ENCODE measurements at places on chromosomes 6 and 20. TPM values are rescaled to one million over a fixed set of nuclear protein-coding genes. Genes with fewer than 3 reads are reported as not detected.

C20orf202 gene
- total RNA-seq: not detected

DPM1 gene
- total RNA-seq: 43.3 TPM

RBM24 gene
- 1.4 TPM for total RNA-seq

TINAG gene
- total RNA-seq: not detected

HLA-DRB1 gene
- total RNA-seq: 1.1 TPM

LY6G6F gene
- not detected for total RNA-seq

MAVS gene
- total RNA-seq: 32.1 TPM

GRCh38 chr6:47709160-47709559, 10.8 kb downstream of the ADGRF4 start:
- no peaks in the 10 kb centered on the region for H3K36me3 ChIP-seq
- H3K4me1 ChIP-seq: no peaks in the 10 kb centered on the region
- H3K4me3 ChIP-seq: no peak overlapping the region
- no peaks in the 10 kb centered on the region for H3K27me3 ChIP-seq
- no peak for DNase-seq
- no peak overlapping the region for H3K27ac ChIP-seq

DNA sequence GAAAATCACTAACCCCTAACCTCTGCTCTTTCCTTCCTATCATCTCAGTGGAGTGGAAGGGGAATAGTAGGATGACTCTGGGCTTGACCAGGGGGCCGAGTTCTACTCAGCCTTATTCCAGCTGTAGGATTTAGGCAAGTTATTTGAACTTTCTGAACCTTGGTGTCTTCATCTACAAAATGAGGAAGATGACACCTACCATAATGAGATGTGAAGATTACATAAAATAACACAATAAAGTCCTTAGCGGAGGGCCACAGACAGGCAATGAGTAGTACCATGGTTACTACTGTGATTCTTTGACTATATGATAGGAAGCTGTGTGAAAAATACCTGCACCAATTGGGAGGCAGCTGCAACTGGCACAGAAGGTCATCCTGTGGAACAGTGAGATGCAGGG, 53.6 kb upstream of the PIM1 start:
- no peak overlapping the region for H3K27ac ChIP-seq
- no peaks in the 10 kb centered on the region for H3K36me3 ChIP-seq

DNA sequence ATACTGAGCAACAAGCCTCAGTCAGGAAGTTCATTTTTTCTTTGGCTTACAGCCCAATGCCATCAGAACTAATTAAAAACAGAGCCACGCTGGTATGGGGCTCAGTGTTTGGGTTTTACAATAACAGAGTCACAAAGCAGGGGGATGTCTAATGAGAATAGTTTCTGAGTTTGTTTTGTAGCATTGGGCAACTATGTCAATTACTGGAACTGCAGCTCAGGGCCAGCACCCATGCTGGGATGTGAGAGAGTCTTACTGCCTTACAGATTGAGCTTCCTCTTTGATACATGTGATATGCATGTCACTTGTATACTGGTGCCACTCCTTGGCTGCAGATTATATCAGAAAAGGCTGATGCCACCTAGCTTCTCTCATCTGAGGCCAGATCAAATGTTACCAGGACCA, 117.6 kb downstream of the TFAP2B start:
- H3K4me1 ChIP-seq: no peaks in the 10 kb centered on the region
- no peak for DNase-seq
- H3K36me3 ChIP-seq: no peaks in the 10 kb centered on the region
- H3K27ac ChIP-seq: no peak overlapping the region
- no peaks in the 10 kb centered on the region for H3K27me3 ChIP-seq

DNA sequence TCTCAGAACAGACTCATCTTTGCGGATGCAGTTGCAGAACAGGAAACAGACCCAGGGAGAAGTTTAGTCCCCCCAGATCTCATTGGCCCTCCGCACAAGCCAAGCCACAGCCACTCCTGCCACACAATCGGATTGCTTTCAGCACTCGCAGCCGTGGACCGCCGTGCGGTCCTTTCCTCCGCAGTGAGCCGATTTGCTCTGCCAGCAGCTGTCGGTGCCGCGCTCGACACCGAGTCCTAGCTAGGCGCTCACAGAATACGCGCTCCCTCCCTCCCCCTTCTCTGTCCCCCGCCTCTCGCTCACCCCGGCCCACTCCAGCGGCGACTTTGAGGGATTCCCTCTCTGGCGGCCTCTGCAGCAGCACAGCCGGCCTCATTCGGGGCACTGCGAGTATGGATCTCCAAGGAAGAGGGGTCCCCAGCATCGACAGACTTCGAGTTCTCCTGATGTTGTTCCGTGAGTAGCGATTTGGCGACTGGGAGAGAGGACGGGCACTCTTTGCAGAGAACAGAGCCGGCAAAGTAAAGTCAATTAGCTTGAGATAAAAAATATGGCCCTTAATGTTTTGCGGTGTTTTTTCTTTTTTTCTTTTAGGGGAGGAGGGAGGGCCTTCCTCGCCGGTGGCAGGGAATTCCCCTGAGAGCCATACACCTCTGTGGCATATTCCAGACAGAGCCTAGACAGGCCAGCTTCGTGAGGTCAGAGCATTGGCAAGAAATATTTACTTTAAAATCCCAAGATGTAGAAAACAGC, at the start of gene LAMP5:
Gene LAMP5, plus strand, starts transcription at position 130 of the 753 bp plus-strand sequence. Its CDS starts 263 bp downstream, at position 393.
- peak within 1 kb of the TSS; percentile 53 for H3K4me3 ChIP-seq
- DNase-seq: peak; percentile 87
- no peak within 1 kb of the TSS for H3K27ac ChIP-seq
- peaks cover 6% of the 10 kb centered on the region for H3K4me1 ChIP-seq
- H3K36me3 ChIP-seq: no peaks in the 10 kb centered on the region

- no peak overlapping the region for H3K27ac ChIP-seq
- H3K36me3 ChIP-seq: peaks cover 22% of the 10 kb centered on the region
- peak; percentile 30 for DNase-seq
- no peaks in the 10 kb centered on the region for H3K27me3 ChIP-seq
- peaks cover 9% of the 10 kb centered on the region for H3K4me1 ChIP-seq
Measured at GRCh38 chr6:12020187-12020791, 8.2 kb downstream of the HIVEP1 start.

DNA sequence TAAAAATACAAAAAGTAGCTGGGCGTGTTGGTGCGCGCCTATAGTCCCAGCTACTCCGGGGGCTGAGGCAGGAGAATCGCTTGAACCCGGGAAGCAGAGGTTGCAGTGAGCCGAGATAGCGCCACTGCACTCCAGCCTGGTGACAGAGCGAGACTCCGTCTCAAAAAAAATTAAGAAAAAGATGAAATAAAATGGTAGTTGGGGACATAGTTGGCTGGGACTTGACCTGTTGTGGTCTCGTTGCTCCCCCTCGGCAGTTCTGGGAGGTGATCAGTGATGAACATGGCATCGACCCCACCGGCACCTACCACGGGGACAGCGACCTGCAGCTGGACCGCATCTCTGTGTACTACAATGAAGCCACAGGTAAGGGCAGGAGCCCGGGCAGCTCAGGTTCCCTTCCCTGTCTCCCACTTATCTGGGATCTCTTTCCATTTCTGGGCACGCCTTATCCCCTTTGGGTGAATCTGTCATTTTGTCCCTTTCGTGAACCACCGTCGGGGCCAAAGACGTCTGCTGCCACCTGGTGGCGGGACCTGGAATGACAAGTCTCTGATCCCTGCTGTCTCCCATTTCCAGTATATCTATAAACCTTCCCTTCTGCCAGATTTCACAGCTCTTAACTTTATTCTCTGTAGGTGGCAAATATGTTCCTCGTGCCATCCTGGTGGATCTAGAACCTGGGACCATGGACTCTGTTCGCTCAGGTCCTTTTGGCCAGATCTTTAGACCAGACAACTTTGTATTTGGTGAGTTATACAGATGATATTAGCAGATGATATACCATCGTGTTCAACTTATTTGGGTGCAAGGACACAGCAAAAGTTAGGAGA, 2.3 kb downstream of the TUBB start:
- H3K4me3 ChIP-seq: peak overlapping the region; percentile 93
- peak overlapping the region; percentile 83 for H3K27ac ChIP-seq
- H3K4me1 ChIP-seq: peaks cover 48% of the 10 kb centered on the region

- no peak overlapping the region for H3K4me3 ChIP-seq
- H3K36me3 ChIP-seq: no peaks in the 10 kb centered on the region
- no peak for DNase-seq
- H3K4me1 ChIP-seq: no peaks in the 10 kb centered on the region
Measured at GRCh38 chr20:54385746-54386145, 89.6 kb upstream of the DOK5 start.

GRCh38 chr6:135052939-135053338, 1.7 kb downstream of the HBS1L start:
- H3K36me3 ChIP-seq: peaks cover 10% of the 10 kb centered on the region
- H3K4me1 ChIP-seq: peaks cover 16% of the 10 kb centered on the region
- no peak overlapping the region for H3K27ac ChIP-seq
- no peaks in the 10 kb centered on the region for H3K27me3 ChIP-seq
- no peak for DNase-seq

GRCh38 chr20:11810311-11811083, 107.2 kb upstream of the BTBD3 start:
- H3K27ac ChIP-seq: peak overlapping the region; percentile 86
- H3K4me3 ChIP-seq: peak overlapping the region; percentile 18
- peak; percentile 59 for DNase-seq
- H3K4me1 ChIP-seq: peaks cover 53% of the 10 kb centered on the region

- no peaks in the 10 kb centered on the region for H3K4me1 ChIP-seq
- no peaks in the 10 kb centered on the region for H3K27me3 ChIP-seq
- no peak overlapping the region for H3K27ac ChIP-seq
- no peaks in the 10 kb centered on the region for H3K36me3 ChIP-seq
Measured at GRCh38 chr20:54362283-54362682, 113.1 kb upstream of the DOK5 start.

DNA sequence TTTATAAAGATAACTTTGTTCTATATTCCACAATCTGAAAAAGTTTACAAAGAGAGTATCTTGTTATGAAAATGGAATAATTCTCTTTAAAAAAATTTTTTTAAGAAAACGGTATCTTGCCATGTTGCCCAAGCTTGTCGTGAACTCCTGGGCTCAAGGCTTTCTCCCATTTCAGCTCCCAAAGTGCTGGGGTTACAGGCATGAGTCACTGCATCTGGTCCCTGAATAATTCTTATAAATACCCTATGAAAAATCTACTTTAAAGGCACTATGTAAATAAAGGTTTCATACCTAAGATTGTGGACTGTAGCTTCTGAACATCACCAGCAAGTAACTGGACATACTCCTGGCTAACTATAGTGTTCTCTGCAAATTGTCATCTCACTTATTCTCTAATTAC, 60.3 kb downstream of the SAMD3 start:
- H3K4me3 ChIP-seq: no peak overlapping the region
- H3K27ac ChIP-seq: no peak overlapping the region
- no peak for DNase-seq
- H3K36me3 ChIP-seq: no peaks in the 10 kb centered on the region
